Fibroblast of the aortic adventitia (primary cell): ENCODE measurements at places on chromosomes 7 and 10. TPM values are rescaled to one million over a fixed set of nuclear protein-coding genes. Genes with fewer than 3 reads are reported as not detected.

The ZNF716 gene
- total RNA-seq: not detected in 2 replicates

The EZH2 gene
- 15.0 and 30.1 TPM in 2 replicates for total RNA-seq

The MDFIC gene
- 15.9 and 72.1 TPM in 2 replicates for total RNA-seq

The IFIT1 gene
- 13.6 and 172 TPM in 2 replicates for total RNA-seq

The HOXA9 gene
- total RNA-seq: not detected in 2 replicates

The OR9A2 gene
- total RNA-seq: not detected in 2 replicates

The AOAH gene
- total RNA-seq: 0.74 TPM in 1 of 2 replicates, not detected in the other

The TPST1 gene
- 59.7 and 73.6 TPM in 2 replicates for total RNA-seq

The CCDC7 gene
- 15.4 and 15.8 TPM in 2 replicates for total RNA-seq
